ENCODE measurements at places on chromosomes 16 and 17.

DNA sequence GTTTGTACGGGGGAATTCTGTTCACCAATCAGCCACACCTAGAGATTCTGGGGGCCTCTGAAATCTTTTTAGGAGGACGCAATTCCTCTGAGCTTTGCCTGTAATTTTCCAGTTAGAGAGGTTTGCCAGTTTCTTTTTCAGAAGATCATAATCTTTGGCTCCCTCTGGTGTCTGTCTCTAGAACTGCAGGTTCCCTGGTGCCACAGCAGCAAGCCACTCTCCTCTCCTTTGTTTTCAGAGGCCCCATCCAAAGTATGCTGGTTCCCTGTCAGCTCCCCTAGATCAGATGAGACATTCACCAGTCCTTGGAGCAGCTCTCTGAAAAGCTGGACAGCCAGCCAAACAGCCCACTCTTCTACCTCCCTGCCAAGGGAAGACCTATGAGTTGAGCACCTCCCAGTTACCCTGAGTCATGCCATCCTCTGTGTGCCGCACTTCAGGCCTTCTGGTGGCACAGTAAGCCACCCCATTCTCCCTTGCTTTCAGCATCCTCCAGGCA is 36.1 kb downstream of the RNF112 start:
- DNase-seq, result peak; percentile 47

DNA sequence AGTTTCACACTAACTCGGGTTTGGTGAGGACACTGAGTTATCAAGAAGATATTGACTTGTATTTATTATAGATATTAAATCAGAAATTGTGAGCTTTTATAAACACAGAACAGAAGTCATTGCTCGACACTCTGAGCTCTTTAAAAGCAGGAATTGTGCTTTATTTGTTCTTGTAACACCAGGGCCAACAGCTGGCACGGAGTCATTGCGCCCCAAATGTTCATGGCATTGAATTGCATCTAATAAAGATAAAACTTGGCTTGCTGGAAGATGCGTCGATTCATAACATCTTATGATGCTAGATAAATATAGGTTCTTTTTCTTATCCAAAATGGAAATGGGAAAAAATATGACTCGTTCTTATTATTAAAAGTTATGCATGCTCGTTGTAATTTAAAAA is 11.8 kb upstream of the MLYCD start:
- no peak for DNase-seq

- no peak for DNase-seq
Observed at GRCh38 chr16:81496321-81496720, 51.7 kb downstream of the CMIP start.

DNA sequence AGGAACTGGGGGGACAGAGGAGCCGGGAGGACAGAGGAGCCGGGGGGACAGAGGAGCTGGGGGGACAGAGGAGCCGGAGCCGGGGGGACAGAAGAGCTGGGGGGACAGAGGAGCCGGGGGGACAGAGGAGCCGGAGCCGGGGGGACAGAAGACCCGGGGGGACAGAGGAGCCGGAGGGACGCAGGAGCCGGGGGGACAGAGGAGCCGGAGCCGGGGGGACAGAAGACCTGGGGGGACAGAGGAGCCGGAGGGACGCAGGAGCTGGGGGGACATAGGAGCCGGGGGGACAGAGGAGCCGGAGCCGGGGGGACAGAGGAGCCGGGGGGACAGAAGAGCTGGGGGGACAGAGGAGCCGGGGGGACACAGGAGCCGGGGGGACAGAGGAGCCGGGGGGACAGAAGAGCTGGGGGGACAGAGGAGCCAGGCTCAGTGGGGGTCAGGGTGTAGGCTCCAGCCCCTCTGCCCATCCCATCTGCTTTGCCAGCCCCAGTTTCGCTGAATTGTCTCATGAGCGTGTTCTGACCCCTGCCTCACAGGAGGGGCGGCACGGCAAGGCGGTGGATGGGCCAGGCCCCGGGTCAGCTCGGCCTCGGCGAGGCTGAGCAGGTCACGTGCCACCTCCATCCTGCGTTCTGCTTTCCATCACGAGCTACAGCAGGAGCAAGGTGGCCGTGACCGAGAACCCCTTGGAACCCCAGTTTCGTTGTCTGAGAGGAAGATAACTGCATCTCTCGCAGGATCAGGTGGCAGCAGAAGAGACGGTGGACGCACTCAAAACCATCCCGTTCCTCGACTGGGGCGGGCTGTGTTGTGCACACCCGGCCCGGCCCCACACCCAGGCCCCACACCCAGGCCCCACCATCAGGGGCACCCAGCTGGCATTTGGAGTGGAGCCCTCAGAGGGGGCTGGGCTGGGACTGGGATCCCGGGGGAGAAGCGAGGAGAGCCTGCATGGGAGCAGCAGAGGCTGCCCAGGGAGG is 26.1 kb upstream of the CBFA2T3 start:
- no peak for DNase-seq
